ENCODE measurements at places on chromosomes 1 and 21.
A peak's percentile ranks its signal among the peaks of the same experiment; 100 is the strongest.

DNA sequence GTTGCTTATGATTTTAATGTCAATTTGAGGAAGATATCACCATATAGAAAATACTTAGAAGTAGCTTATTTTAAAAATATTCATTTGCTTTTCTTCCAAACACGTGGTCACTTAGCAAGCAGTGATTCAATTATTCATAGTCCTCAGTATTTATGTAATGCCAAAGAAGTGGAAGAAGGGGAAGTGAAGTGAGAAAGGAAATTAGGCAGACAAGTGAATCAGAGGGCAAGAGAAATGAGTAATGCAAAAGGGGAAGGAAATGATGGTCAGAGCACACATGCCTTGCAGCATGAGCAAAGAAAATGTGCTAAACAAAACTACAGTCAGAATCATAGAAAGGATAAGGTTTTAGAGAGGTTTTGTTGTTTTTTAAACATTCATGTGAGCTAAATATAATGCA, 31.8 kb downstream of the SDCCAG8 start:
- DNase-seq = no peak

GRCh38 chr1:64894438-64895196, 71.7 kb downstream of the JAK1 start:
- no peak for DNase-seq

DNA sequence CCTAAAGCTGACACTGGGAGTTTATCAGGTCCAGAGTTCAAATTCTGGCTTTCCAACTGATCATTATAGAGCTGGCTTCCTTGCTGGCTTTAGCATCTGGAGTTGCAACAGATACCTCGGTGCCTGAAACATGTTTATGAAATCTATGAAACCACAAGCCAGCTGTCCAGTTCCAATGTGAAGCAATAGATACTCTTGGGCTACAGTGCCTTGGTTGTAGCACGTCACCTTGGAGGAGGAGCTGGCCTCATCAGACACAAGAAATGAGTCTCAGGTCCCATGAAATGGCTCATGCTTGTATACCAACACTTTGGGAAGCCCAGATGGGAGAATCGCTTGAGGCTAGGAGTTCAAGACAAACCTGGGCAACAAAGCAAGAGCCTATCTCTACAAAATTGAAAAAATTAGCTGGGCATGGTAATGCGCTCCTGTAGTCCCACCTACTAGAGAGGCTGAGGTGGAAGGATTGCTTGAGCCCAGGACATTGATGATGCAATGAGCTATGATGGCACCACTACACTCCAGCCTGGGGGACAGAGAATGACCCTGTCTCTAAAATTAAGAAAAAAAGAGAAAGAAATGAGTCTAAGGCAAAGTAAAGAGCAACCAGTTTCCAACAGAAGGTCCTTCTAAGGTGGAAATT, 132.5 kb upstream of the ZNF648 start:
- DNase-seq = no peak

GRCh38 chr1:23448846-23449245, 24.3 kb upstream of the TCEA3 start:
- no peak for DNase-seq

- DNase-seq = no peak
Observed at GRCh38 chr1:234000557-234001041, 96.1 kb downstream of the SLC35F3 start.

DNA sequence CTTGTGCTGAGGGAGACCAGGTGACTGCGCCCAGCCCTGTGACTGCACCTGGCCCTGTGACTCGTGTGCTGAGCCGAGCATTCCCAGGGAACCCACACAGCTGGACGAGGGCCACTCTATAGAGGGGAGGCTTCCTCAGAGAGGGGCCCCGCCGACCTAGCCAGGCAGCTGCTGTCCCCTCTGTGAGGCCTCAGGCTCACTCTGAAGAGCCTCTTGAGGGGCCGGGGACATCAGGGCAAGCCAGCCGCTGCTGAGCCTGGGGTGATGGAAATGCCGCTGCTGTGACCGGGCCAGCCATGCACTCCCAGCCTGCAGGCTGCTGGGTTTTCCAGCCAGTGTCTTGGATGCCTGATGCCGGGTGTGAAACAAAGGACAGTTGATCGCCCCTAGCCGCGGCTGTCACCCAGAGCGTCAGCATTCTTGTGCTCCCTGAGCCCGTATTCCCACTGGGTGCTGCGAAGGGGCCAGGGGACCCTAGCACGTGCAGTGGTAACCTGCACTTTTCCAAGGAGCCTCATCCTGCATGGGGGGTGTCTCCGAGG, 17.5 kb downstream of the PFKL start:
- no peak for DNase-seq

DNA sequence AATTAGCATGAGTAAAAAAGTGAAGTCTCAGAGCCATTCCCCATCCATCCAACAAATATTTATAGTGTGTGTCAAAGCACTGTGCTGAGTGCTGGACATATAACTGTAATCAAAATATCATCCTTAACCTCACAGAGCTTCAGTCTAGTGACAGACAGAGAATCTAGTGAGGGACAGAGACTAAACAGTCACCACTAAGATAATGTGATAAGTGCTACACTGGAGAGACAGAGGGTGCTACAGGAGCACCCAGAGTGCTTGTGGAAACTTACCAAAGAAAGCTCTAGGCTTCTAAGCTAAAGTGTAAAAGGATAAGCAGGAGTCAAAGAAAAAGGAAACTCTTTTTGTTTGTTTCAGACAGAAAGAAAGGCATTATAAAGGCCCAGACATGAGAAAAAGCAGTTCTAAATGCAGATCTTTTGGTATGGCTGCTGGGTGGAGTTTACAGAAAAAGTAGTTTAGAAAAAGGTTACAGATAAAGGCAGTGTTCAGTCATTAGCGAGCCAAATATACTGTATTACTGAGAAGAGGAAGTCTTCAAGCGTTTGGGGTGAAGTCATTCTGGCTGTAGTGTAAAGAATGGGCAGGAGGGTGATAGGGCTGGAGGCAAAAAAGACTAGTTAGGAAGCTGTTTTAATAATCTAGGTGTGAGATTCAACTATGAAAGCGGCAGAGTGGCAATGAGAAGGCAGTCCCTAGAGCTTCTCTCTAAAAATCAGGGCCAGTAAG, 83.8 kb downstream of the SCMH1 start:
- no peak for DNase-seq

DNA sequence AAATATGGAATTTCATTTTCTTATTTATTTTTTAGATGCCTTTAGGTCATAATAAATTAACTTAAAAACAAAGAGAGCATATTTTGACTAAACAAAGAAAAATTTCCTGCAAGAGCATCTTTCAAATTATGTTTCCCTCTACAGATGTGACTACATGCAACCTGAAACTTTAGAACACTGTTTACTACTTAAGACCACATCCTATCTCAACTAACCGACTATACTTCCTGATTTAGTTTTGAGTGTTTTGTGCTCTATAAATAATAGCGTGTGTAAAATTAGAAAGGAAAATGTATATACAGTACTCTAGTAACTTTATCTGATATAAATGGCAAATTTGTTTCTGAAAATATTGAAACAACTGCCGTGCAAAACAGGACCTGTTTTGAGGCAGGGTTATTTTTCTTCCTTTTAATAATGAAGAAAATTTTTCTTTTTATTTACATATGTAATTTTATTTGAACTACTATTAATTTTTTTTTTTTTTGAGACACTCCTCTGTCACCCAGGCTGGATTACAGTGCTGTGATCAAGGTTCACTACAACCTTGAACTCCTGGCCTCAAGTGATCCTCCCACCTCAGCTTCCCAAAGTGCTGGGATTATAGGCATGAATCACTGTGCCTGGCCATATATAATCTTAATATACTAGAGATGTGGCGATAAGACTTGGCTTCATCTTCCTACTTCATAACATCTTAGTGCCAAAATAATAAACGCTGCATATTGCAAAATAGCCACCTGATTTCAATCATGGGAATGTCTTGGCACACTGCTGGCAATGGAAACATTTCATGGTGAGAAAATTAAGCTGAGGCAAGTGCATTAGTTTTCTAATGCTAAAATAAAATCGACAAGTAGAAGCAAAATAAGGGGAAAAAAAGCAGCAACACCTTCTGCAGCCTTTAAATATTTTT, 12.3 kb downstream of the ZRANB2 start:
- no peak for DNase-seq

GRCh38 chr21:25640943-25641292, 1.9 kb downstream of the JAM2 start:
- DNase-seq = no peak

- DNase-seq = no peak
Observed at GRCh38 chr1:54792686-54793282, 8.3 kb downstream of the TTC22 start.

DNA sequence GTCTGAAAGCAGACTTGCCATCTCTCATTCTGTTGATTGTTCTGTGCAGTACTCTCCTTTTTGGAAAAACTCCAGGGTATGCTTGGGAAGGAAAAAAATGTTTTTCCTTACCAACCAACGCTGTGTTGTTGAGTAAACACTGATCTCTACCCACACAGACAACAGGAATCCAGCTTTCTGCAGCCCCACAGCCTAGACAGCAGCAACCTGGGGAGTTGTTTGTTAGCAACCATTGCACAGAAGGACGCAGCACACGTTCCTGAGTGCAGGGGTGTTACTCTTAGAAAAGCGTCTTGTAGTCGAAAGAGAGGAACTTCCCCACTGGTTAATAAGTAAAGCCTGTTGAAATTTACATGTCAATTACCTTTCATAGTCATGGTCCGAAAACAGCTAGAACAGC, 56.6 kb downstream of the SMYD2 start:
- no peak for DNase-seq

- no peak for DNase-seq
Observed at GRCh38 chr1:58996341-58997059, 212.7 kb upstream of the JUN start.

- no peak for DNase-seq
Observed at GRCh38 chr1:52674497-52675384, 23.4 kb downstream of the COA7 start.

DNA sequence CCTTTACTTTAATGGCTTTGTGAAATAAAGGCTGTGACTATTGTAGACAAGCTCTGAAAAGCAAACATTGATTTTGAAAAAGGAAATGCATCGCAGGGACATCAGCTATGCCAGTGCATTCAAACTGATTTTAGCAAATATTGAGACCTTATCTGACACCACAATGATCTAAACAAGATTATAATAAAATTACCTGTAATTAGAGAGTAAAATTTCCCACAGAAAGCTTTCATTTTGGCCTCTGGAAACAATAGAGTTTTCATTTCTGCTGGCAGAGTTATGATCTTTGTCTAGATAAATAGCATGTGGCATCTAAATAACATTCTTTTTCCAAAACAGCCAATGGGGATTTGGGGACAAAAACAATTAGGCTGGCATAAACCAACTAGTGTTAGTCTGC, 650.4 kb upstream of the PRMT6 start:
- DNase-seq = no peak

GRCh38 chr1:7535934-7536878, 234.9 kb upstream of the VAMP3 start:
- DNase-seq = no peak

- DNase-seq = no peak
Observed at GRCh38 chr21:32120230-32120629, 158.6 kb downstream of the MIS18A start.

DNA sequence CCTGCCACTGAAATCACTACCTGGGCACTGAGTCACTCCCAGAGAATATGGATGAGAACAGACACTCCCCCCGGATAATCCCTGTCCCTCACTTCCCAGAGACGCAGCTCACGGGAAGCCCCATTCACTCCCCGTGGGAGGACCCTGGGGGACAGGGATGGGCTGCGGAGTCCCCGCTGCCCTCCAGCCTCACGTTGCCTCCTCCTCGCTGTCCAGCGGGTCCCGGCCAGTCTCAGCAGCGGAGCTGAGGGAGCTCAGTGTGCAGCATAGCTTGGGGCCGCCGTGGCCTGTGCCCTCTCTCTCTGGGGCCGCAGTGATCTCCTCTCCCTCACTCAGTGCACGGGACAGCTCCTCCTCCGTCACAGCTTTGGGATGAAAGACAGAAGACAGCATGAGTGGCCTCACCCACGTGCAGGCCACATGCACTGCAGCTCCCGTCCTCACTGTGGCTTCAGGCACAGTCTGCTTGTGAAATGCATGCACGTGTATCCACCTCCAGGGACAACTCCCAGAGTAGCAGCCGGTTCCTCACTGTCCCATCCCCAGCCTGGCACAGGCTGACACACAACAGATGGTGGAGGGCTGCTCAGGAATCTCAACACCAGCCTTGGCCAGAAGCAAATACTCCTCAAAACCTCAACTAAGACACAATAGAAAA, 7.4 kb downstream of the CFAP410 start:
- no peak for DNase-seq

GRCh38 chr21:36534656-36535055, 54.7 kb upstream of the CLDN14 start:
- DNase-seq = no peak

DNA sequence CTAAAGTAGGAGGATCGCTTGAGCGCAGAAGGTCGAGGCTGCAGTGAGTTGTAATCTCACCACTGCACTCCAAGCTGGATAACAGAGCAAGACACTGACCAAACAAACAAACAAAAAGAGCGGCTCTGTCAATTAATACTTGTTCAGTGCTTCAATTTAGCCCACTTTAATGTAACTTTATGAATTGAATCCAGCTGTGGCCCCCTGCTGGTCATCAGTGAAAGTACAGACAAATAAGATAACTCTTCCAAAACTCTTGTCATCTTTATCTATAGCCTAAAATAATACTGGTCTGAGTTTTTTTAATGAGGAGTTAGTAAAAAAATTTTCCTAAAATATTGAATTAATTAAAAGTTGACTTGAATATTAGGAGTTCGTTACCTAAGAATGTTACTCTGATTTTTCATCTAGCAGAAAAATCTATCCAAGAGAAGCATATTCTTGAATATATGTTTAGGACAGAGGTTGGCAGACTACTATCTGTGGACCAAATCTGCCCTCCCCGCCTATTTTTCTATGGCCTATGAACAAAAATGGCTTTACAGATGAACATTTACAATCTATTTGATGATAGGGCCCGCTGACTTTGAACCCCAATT, 26.1 kb downstream of the ATP5PF start:
- DNase-seq = peak; percentile 46

DNA sequence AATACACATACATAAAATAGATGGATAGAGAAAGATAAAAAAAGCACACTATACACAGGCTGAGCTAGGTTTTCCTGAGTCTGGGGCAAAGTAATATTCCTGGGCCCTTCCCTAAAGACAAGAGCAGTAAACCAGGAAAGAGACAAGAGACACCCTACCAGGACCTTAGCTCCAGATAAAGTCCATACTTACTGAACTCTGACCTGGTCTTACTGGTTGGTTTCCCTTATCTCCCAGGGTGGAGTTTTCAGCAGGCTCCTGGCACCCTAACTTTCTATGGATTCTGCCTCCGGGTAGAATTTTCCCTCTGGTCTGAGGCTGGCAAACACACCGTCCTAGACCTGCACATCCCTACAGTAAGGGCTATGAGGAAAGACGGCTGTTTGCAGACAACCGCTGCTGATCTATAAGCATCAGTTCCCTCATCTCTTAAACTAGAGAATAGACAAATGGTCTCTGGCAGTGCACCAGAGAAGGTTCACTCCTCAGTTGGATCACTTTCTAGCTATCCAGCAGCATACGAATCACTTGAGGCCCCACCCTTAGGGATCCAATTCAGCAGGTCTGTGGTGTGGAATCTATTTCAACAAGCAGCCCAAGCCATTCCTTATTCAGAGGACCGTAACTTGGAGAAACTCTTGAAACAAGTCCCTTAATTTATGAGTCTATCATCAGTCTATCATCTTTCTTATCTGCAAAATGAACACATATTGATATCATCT, 52.0 kb downstream of the ARHGEF11 start:
- no peak for DNase-seq
